ENCODE measurements at places on chromosomes 11 and 22. TPM values are rescaled to one million over a fixed set of nuclear protein-coding genes. Genes with fewer than 3 reads are reported as not detected.

CARNS1 gene
- not detected for polyA plus RNA-seq

OR52H1 gene
- polyA plus RNA-seq, result not detected

JOSD1 gene
- 63.5 TPM for polyA plus RNA-seq

OR4A15 gene
- polyA plus RNA-seq, result not detected

DDX25 gene
- polyA plus RNA-seq, result 67.1 TPM

KRTAP5-6 gene
- polyA plus RNA-seq, result not detected

Measured in neural cell (in vitro differentiated cells).